ENCODE measurements at places on chromosomes 5 and 9.
A peak's percentile ranks its signal among the peaks of the same experiment; 100 is the strongest.

DNA sequence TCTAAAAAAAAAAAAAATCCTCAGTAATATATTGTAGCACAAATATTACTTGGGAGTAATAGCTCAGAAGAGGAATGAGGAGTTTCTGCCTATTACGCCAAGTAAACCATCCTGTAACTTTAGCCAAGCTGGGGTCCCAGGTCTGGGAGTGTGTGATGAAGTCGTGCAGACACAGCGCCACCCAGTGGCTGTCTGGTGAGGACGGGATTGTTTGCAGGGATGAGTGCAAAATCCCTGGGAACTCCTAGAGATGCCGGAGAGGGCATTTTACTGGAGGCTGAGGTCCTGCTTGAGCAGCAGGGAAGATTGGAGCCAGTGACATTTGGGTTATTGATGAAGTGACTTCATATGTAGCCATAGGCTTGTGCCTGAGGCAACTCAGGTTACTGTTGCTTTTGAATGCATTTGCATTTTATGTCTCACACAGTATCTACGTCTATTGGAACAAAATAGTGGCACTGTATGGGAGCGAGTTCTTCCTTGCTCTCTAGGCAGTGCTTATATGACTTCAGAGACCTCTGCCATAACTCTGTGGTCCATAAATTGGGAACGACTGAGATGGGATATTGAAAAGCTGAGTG, 72.8 kb downstream of the PSAT1 start:
- peak; percentile 11 for DNase-seq

DNA sequence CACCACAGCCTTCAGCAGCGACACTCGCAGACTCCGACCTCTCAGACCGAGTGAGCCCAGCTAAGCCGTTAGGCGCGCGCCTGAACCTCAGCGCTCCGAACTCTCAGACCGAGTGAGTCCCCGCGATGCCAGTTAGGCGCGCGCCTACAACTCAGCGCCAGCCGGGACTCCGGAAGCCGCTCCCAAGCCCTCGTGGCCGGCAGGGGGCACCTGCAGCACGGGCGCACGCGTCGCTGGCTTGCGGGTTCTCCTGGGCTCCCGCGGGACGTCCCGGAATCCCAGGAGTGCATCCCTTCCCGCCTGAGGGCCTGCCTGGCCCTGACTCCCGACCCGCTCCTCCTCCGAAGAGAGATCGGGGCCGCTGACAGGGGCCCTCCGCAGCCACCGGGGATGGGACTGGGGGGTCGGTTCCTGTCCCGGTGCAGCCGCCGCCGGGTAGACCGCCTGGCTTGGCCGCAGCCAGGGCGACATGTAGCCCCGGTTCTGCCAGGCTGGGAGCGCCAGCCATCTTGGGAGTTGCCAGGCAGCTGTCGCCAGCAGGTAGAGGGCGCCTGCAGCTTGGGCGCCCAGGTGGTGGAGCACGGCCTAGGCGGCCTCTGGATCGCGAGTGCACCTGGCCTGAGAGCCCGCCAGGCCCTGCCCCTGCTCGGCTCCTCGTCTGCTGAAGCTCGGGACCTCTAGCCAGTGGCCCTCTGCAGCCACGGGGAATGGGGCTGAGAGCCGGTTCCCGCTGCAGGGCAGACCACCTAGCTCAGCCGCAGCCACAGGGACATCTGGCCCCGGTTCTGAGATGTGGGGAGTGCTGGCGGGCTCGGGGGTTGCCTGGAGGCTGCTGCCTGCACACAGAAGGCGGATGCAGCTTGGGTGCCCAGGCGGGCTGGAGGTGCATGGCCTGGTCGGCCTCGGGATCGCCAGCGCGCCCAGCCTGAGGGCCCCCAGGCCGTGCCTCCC, at the start of gene ANKRD18A:
Gene ANKRD18A, minus strand, starts transcription at position 114 of the 951 bp plus-strand sequence. CDS start 311 bp downstream, outside the sequence.
- DNase-seq = peak; percentile 41

DNA sequence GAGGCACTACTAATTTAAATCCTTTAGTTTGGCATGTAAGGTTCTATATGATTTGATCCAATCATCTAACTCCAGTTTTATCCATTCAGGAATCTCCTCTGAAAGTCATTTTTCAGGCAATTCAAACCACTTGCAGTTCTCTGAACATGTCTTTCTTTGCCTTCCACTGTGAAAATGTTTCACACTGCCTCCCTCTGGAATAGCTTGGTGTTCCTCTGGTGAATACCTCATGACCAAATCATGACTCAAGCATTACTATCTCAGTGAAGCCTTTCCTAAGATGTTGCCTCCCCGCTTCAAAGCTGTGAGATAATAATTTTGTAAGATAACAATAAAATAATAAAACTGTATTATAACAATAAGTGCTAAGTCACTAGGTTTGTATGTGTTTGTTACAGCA, 981.1 kb downstream of the DTWD2 start:
- no peak for DNase-seq

GRCh38 chr5:177620560-177620959, 20.6 kb downstream of the B4GALT7 start:
- no peak for DNase-seq

DNA sequence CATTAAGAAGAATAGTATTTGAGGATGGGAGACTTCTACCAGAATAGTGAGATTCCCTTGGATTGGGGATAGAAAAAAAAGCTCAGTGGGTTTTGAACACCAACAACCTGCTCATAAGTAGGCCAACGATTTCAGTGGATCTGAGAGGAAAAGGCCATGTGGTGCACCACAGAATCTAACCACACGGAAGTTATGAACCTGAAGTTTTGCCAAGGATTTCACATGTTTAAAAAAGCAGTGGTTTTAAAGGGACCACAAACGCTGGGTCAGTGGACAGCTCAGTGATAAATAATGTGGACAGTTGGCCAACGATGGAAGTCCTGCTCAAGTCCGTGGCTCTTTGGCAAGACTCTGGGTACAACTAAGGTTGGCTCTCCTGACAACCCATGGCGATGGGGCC, 107.2 kb upstream of the TXNDC8 start:
- no peak for DNase-seq

GRCh38 chr5:89303033-89303480, 420.1 kb upstream of the MEF2C start:
- no peak for DNase-seq

GRCh38 chr9:21995006-21995665, 545 bp downstream of the CDKN2B-AS1 start:
- no peak for DNase-seq

GRCh38 chr5:149162401-149163084, 21.2 kb downstream of the ABLIM3 start:
- DNase-seq = no peak

DNA sequence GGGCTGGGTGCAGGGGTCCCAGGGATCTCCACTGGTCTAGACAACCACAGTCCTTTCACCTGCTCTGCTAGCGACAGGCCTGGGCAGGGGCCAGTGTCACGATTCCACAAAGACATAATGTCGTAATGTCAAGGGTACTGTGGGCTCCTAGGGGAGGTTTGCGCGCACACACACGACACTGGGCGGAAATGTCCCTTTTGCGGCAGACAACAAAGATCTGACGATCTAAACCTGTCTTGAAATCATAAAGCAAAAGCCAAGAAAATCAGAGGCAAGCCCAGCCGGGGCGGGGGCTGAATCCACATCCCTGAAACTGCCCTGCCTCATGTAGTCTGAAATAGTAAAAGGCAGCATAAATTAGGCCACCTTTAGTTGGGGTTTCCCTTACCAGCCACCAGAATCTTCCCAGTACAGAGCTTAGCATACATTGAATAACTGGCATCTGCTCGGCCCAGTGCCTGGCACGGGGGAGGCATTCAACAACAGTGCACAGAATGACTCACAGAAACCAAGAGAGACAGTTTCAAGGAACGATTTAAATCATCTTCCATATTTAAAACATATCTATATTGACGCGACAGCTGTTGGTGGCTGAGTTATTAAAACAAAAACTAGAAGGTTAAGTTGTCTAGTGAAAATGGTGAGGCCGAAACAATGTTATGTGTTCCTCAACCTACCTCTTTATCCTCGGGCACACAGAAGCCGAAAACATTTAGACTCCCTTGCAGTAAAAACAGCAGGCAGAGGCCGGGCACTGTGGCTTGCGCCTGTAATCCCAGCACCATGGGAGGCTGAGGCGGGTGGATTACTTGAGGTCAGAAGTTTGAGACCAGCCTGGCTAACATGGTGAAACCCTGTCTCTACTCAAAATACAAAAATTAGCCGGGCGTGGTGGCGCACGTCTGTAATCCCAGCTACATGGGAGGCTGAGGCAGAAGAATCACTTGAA, 151.0 kb downstream of the MYO10 start:
- DNase-seq = no peak

- DNase-seq = no peak
These were observed 753.2 kb upstream of the DMAC1 start for GRCh38 chr9:8552732-8553131.

DNA sequence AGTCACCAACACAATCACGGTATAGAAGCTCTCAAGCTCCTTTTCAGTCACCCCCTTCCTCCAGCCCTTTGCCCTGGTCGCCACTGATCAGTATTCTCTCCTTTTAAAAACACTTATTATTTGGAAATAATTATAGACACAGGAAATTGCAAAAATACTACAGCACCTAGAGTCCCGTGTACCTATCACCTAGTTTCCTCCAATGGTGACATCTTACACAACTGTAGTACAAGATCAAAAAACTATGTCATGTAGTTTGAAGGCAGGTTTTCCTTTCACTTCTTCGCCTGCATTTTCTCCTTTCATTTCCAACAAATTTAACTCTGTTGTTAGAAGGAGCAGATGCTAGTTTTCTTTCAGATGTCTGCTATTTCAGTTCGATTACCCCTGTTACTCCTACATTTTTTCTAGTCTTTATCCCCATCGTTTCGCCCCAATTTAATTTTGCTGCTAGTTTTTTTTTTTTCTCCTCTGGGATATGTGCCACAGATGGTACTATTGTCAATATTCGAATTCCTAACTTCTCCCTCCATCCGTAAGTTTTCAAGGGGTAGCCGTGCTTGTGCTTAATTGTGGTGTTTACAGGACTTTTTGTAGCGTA, 612 bp upstream of the ATG10 start:
- no peak for DNase-seq

- DNase-seq = no peak
These were observed 220.0 kb downstream of the PDE4D start for GRCh38 chr5:59673438-59674058.

- DNase-seq = no peak
These were observed 140.5 kb upstream of the SLC30A5 start for GRCh38 chr5:68953231-68953874.

- no peak for DNase-seq
These were observed 438 bp upstream of the ARSI start for GRCh38 chr5:150303070-150303615.

DNA sequence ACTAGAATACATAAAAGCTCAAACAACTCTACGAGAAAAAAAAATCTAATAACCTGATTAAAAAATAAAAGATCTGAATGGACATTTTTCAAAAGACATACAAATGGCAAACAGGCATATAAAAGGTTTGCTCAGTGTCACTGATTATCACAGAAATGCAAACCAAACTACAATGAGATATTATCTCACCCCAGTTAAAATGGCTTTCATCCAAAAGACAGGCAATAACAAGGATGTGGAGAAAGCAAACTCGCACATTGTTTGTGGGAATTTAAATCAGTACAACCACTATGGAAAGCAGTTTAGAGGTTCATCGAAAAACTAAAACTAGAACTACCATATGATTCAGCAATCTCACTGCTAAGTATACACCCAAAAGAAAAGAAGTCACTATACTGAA, 20.8 kb downstream of the UGT3A2 start:
- no peak for DNase-seq

DNA sequence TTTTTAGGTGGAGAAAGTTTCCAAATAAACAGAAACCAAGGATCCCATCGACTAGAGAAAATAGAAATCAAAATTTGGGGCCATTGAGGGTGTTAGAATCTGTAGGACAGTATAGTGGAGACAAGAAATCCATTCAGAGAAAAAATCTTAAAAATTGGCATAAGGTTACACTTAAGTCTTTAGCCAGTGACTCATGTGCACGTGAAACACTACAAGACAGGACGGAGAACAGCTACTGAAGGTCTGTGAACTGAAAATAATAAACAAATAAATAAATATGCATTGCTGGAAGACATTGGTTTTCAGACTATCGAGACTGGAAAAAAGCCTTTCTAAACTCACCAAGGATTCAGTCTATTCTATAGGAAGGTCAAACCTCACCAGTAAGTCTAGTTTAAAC, 1955.5 kb downstream of the MAT2B start:
- no peak for DNase-seq

- DNase-seq = no peak
These were observed 5.6 kb downstream of the STK32A start for GRCh38 chr5:147240266-147240985.

- DNase-seq = no peak
These were observed 7.2 kb downstream of the ANKHD1 start for GRCh38 chr5:140408750-140409241.

GRCh38 chr5:105680858-105681475, 1989.8 kb downstream of the EFNA5 start:
- no peak for DNase-seq

DNA sequence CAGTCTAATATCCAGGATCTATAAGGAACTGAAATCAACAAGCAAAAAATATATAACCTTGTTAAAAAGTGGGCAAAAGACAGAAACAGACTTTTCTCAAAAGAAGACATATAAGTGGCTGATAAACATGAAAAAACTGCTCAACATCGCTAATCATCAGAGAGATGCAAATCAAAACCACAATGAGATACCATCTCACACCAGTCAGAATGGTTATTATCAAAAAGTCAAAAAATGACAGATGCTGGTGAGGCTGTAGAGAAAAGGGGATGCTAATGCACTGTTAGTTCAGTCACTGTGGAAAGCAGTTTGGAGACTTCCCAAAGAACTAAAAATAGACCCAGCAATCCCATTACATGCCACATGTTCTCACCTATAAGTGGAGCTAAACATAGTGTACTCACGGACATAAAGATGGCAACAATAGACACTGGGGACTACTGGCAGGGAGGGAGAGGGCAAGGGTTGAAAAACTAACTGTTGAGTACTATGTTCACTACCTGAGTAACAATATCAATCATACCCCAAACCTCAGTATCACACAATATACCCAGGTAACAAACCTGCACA, 11.7 kb upstream of the TSSK1B start:
- DNase-seq = no peak

DNA sequence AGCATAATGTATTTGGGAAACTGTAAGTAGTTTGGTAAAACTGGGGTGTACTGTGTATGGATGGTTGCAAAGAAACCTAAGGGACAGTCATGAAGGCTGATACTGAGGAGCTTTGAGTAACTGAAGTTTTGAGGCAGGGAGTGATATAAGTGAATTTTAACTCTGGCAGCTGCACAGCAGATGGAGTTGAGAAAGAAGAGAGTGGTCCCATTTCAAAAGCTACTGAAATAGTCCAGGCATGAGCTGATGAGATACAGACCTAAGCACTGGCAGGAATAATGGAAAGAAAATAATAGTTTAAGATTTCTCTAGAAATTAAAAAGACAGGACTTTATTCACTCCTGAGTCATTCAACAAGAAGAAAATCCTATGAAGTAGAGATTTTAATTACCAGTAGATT, 232.0 kb downstream of the CHSY3 start:
- no peak for DNase-seq

- no peak for DNase-seq
These were observed 4.6 kb upstream of the BARX1 start for GRCh38 chr9:93959739-93960154.

GRCh38 chr9:127934248-127934647, 3.4 kb downstream of the DPM2 start:
- no peak for DNase-seq

- no peak for DNase-seq
These were observed 5.7 kb downstream of the ZNF366 start for GRCh38 chr5:72501488-72501887.
